ENCODE measurements at places on chromosomes 5 and 9.

GRCh38 chr5:181260720-181261319, at the start of gene TRIM52:
Gene TRIM52 (minus strand): TSS chr5:181261143. CDS start chr5:181260813, 330 bp downstream.
- DNase-seq = no peak

- no peak for DNase-seq
Measured at GRCh38 chr5:117880932-117881331, 1107.4 kb downstream of the DTWD2 start.

DNA sequence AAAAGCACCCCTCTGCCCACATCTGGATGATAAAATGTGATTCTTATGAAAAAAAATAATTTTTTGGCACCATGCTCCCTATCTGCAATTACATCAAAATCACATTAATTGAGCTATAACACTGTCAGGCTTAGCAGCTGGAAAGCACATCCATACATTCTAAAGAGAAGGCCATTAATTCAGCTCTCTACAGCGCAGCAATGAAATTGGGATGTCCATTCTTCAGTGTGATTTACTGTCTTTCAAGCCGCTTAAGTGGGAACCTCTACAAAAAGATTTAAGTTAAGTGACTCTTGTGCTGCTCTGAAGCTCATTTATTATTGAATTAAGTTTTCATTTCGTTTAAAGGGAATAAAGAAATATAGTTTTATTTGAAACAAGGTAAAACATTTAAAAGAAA, 171.3 kb downstream of the EBF1 start:
- peak; percentile 9 for DNase-seq

DNA sequence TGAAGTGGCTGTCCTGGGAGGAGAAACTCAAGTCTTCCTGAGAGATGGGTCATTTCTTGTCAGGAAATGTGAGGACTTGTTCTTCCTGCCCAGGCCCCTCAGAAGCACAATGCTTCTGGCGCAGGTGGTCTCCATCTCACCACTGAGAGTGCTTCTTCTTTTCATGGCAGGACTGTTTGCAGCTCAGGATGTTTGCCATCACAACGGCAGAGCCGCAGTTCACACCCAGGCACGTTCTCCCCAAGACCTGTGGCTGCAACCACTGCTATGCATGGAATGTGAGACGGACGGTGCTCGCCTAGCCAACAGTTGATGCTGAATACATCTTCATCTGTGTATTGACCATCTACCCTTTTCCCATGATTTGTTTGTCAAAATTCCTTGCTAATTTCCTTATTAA, 216.3 kb downstream of the GADD45G start:
- DNase-seq = no peak

DNA sequence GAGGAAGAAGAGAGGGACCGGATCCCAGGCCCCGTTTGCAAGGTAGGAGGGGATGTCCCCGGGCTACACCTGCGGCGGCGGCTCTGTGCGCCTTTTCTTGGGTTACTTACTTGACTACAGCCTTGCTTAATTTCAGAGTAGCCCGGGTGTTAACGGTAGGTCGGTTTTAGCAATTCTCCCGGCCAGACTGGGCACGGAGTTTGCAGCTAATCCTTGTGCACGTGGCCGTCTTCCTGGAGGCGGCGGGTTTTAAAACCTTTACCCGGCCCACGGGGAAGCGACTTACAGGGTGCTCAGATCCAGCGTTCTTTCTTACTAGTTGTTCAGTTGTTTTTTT, 313 bp downstream of the BRIX1 start:
- no peak for DNase-seq

- no peak for DNase-seq
Measured at GRCh38 chr9:90085633-90086032, 480.8 kb downstream of the GADD45G start.

DNA sequence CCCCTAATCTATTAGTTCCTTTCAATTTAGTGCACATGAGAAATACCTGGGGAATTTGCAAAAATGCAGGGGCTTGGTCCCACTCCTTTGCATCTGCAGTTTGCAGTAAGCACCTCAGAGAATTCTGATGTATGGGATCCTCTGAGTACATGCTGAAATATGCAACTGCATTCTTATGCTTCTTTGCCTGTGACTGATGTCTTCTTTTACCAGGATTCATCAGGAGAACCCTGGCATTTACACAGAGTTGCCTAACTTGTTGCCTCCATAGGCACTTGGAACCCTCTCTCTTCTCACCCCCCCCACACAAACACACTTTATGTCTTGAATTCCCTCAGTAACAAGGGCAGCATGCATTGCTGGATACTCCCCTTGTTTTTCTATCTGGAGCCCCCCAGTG, 173.1 kb downstream of the KDM4C start:
- DNase-seq = no peak

DNA sequence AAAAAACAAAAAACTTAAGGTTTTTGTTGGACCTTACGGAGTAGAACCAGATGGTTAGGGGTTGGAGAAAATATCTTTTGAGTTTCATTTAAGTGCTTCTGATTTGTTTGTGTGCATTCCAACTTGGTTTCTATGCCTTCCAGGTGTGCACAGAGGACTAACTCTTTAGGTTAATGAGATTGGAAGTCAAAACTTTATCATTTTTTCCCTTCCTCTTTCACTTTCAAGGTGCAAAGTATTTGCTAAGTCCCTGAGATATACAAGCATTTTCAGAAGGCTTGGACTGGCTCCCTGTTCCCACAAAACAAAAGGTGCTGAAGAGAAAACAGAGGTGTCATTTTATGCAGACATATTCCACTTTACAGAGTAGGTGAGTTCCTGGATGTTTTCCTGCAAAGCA, 30.3 kb upstream of the CER1 start:
- no peak for DNase-seq

DNA sequence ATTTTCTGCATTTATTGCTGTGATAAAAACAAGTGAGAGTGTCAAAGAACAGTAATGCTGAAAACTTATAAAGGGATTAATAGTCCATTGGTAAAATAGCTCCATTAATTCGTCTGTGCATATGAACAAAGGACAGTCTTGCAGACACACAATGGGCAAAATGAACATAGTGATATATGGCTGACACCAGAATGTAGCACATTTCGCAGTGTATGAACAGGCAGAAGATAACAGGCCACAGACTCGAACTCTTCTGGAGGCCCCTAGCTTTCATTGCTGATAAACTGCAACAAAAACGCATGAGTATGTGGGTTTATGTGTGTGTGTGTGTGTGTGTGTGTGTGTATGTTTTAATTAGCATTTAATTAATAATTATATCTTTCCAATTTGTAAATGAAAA, 354.8 kb downstream of the TAF11L14 start:
- no peak for DNase-seq

DNA sequence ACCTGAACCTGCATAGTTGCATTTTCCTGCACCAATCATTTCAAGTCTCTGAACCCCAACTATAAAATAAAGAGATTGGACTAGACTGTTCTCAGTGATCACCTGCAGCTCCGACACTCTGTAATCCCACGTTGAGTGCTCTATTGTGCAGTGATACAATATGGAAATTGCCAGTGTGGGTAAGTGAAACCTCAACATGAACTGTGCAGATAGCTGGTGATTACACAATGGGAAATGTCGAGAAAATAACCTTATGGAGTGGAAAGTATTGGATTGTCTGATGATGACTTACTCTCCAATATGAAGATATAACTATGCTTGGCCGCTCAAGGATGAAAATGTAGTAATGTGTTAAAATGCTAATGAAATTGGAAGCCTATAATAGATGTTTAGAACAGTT, 293.1 kb upstream of the BRINP1 start:
- DNase-seq = no peak
